OCI-LY7 (cell line): ENCODE measurements at places on chromosomes 16 and 17. TPM values are rescaled to one million over a fixed set of nuclear protein-coding genes. Genes with fewer than 3 reads are reported as not detected.

- peak; percentile 67 for DNase-seq
These were observed 32.3 kb downstream of the GRB7 start for GRCh38 chr17:39769974-39770587.

- no peak for DNase-seq
These were observed 1.5 kb upstream of the NPTX1 start for GRCh38 chr17:80477647-80478478.

- DNase-seq = peak; percentile 55
These were observed 3.5 kb downstream of the GNG13 start for GRCh38 chr16:797120-797420.

GRCh38 chr16:55678161-55678821 lies 22.5 kb downstream of the SLC6A2 start:
- DNase-seq = no peak

The TPSD1 gene
- not detected in 2 replicates for total RNA-seq

- no peak for DNase-seq
These were observed 41.0 kb downstream of the C16orf95 start for GRCh38 chr16:87276091-87276701.

The TBC1D3H gene
- total RNA-seq = not detected in 2 replicates

- no peak for DNase-seq
These were observed 939.9 kb upstream of the SOX9 start for GRCh38 chr17:71180801-71181385.

DNA sequence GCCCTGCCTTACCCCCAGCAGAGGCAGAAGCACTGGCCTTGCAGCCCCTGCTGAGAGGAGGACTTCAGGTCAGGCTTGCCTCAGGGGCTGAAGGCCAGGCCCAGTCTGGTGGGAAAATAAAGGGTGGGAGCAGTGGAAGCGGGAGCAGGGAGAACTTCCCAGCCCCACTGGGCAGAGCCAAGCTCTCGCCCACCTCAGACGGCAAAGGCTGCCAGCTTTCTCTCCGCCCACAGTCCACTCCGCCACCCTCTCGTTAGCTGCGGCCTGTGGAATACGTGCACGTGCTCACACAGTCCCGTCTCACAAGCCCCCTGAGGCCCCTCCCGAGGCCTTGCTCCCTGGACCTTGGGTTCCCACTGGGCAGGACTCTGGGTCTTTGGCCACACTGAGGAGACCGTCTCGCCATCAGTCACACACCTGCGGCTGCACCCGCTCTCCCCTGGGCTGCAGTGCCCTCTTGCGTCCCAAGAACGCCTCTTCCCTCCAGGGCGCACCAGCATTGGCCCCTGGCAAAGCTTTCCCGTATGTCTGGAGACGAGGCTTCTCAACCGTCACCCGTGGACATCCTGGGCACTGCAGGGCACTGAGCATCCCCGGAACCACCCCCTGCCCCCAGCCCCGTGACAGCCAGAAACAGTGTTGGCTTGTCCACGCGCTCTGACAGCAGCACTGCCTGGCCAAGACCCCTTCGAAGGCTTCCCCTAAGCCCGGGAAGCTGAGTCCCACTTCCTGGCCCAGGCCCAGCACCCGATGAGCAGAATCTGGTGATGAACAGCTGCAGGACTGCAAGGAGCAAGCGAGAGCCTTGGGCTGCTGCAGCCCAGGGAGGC lies 8.3 kb downstream of the MRPL28 start:
- DNase-seq = peak; percentile 83

DNA sequence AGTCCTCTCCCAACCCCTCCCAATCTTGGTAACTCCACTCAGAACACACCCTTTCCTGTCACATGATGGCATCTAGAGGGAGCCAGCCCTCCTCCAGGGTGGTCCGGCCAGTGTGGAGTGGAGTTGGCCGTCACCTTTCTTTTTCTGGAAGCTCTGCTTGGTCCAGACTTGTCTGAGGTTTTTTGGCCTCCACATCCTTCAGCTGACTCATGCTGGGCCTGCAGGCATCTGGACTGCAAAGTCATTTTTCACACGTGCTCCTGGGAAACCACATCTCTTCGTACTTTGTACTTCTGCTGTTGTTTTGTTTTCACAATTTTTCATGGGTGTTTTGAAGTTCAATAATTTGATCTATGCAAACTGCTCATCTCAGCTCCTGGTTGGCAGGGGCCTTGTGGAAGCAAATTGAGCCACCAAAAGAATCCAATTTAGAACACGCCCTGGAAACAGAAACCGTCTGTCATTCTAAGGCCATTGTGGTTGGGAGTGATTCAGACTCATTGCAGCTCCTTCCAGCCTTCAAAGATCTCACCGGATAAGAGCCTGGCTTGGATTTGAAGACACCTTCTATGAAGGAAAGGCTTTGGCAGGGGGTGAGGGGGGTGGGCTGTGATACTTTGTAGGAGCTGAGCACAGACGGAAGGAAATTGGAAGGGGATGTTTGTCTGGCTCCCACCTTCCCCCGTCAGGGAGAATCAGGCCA lies 42.4 kb upstream of the NF1 start:
- DNase-seq = no peak

DNA sequence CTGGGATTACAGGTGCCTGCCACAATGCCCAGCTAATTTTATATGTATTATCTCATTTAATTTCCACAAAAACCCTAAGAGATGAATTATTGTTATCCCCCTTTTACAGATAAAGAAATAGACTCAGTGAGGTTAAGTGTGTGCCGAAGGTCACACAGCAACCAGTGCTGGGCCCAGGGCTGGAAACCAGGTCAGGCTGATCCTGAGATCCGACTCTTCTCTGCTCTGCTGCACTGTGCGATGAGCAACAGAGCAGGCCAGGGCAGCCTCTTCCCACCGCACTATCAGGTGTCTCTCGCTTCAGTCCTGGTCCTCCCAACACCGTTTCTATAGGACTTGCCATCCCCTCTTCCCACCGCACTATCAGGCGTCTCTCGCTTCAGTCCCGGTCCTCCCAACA lies 24.8 kb downstream of the GINS3 start:
- DNase-seq = no peak

DNA sequence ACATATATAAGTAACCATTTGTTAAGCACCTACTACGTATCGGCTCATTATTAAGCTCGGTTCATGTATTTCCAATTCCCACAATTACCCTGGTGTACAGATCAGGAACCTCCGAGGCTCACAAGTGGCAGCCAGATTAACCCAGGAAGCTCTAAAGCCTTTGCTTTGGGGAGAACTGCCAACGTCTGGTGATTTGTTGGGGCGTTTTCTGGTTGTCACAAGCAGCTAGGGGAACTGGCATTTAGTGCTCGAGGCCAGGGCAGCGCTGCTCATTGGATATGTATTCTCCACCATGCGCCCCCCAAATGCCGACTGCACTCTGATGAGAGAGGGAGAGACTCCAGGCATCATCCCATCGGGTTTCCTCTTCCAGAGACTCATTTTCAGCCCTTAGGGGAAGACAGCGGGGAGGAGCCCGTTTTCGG lies 541 bp downstream of the ZNF18 start:
- DNase-seq = peak; percentile 63

- no peak for DNase-seq
These were observed at the start of gene SLC5A11 for GRCh38 chr16:24845726-24846547. Gene SLC5A11 (plus strand): TSS chr16:24845963. CDS start chr16:24858644, 12,681 bp downstream.

The PERCC1 gene
- total RNA-seq = not detected in 2 replicates

The CDIPT gene
- 41.4 and 43.5 TPM in 2 replicates for total RNA-seq

The GPT2 gene
- 92.2 and 105 TPM in 2 replicates for total RNA-seq

The TMC7 gene
- total RNA-seq = not detected in 2 replicates

- no peak for DNase-seq
These were observed 65.9 kb downstream of the TUBD1 start for GRCh38 chr17:59826706-59827453.

The SPNS3 gene
- total RNA-seq = 52.3 and 54.6 TPM in 2 replicates

The CCL17 gene
- total RNA-seq = not detected in 2 replicates

- DNase-seq = no peak
These were observed 412.0 kb downstream of the HAPSTR1 start for GRCh38 chr16:9503251-9503984.

The ZACN gene
- total RNA-seq = 0.33 and 1.2 TPM in 2 replicates

The VWA3A gene
- total RNA-seq = not detected in 2 replicates

The TBC1D3C gene
- not detected in 2 replicates for total RNA-seq

DNA sequence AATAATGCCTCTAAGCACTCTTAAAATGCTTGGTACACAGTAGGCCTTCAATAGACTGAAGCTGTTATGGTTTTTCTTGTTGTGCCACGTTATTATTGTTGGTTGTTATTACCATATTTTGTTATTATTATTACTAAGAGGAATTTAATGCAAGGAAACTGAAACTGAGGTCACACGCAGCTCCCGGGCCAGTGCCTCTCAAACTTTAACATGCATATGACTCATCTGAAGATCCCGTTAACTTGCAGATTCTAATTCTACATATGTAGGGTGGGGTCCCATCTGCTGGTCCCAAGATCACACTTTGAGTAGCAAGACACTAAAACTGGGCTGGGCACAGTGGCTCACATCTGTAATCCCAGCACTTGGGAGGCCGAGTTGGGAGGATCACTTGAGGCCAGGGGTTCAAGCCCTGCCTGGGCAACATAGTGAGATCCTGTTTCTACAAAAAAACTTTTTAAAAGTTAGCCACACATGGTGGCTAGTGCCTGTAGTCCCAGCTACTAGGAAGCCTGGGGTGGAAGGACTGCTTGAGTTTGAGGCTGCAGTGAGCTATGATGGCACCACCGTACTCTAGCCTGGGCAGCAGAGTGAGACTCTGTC lies 888 bp downstream of the ACSM5 start:
- DNase-seq = no peak

DNA sequence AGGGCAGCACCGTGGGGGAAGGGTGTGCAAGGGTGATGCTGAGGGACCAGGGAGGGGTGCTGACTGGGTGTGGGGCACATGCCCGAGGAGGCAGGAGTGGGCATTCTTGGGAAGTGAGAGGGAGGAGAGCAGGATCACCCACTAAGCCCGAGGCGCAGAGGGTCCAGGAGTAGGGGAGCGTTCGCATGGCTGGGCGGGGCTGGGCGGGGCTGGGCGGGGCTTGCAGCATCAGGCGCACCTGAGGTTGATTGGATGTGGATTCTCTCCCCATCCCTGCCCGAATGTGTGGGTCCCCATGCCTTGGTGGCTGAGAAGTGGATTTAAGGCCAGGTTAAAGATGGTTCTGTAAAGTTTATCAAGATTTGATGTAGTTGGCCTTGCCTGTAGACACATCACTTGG lies 14.2 kb downstream of the BANP start:
- DNase-seq = no peak

DNA sequence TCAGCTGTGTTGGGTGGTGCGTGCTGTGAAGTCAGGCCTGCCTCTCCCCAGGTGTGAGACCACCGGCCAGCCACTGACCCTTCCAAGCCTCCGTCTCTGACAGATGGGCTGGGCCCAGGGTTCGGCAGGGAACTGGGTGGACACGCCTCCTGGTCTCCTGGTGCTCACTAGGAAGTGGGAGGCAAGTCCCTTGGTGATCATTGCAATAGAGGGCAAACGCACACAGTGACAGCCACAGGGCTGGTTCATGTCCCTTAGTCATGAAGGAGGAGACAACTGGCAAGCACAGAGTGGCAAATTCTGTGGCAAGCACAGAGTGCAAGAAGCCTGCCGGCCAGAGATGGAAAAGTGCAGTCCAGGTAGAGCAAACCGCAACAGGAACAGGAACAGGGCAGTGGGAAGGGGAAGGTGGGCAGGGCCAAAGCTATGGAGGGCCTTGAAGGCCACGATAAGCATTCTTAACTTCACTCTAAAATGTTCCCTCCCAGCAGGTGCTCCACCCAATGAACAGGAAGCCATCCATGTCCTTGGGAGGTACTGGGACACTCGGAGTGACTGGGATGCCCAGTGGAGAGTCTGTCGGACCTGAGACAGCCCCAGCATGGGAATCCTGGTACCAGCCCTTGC lies 21.9 kb downstream of the USP7 start:
- DNase-seq = no peak

DNA sequence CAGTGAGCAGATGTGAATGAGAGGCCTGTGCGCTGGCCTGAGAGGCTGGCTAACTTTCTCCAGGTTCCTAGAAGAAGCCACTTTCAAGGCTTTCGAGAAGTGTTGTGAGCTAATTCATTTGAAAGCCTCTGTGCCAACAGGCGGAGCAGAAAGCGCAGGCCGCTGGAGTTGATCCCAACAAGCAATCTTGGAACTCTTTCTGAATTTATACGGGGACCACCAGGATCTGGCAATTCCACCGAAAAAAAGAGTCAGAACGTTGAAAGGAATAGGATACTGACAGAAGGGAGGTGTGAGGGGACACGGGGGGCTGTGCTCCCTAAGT lies 71.3 kb upstream of the METRNL start:
- DNase-seq = no peak

The CENPT gene
- total RNA-seq = 48.9 and 55.4 TPM in 2 replicates

DNA sequence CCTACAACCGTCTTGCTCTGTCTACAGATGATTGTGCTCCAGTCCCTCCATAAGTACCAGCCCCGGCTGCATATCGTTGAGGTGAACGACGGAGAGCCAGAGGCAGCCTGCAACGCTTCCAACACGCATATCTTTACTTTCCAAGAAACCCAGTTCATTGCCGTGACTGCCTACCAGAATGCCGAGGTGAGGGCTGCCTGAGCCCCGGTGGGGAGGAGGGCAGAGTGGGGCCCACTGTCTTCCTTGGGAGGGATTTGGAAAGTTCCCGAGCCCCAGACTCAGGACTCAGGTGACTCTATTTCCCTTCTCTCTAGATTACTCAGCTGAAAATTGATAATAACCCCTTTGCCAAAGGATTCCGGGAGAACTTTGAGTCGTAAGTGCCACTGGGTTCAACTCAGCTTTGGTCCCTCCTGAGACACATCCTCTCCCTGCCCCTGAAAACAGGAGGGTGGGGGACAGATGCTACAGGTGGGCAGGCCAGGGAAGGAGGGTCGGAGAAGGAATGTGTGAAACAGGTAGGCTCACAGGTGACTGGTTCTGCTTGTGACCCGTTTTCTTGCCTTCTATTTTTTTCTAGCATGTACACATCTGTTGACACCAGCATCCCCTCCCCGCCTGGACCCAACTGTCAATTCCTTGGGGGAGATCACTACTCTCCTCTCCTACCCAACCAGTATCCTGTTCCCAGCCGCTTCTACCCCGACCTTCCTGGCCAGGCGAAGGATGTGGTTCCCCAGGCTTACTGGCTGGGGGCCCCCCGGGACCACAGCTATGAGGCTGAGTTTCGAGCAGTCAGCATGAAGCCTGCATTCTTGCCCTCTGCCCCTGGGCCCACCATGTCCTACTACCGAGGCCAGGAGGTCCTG lies 11.4 kb downstream of the TBX21 start:
- no peak for DNase-seq

DNA sequence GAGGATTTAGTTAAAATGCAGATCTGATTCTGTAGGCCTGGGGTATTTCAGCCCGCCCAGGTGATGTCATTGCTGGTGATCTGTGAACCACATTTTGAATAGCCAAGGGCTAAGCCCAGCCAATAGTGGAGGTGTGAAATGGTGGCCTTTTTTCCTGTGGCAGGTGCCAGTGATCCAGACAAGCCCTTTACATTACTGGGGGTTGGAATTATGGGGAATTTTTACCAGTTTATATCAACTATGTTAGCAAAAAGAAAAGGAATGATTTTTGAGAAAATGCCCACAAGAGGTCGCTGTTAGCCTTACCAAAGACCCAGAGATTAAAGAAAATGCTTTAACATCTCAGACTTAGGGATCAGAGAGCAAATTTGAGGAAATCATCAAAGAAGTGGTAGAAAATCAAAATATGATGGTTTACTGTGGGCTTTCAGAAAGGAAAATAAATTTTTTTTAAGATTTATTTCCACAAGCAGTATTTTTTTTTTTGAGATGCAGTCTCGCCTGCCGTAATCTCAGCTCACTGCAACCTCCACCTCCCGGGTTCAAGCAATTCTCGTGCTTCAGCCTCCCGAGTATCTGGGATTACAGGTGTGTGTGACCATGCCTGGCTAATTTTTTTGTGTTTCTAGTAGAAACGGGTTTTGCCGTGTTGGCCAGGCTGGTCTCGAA lies 3.9 kb downstream of the VPS35L start:
- peak; percentile 67 for DNase-seq

- no peak for DNase-seq
These were observed 112.9 kb upstream of the SMURF2 start for GRCh38 chr17:64774888-64775540.

The MILR1 gene
- total RNA-seq = 92.2 and 101 TPM in 2 replicates
